ENCODE measurements at places on chromosomes 1 and 21.
A peak's percentile ranks its signal among the peaks of the same experiment; 100 is the strongest.

GRCh38 chr21:45280969-45281368, 6.7 kb downstream of the POFUT2 start:
- no peak for DNase-seq

DNA sequence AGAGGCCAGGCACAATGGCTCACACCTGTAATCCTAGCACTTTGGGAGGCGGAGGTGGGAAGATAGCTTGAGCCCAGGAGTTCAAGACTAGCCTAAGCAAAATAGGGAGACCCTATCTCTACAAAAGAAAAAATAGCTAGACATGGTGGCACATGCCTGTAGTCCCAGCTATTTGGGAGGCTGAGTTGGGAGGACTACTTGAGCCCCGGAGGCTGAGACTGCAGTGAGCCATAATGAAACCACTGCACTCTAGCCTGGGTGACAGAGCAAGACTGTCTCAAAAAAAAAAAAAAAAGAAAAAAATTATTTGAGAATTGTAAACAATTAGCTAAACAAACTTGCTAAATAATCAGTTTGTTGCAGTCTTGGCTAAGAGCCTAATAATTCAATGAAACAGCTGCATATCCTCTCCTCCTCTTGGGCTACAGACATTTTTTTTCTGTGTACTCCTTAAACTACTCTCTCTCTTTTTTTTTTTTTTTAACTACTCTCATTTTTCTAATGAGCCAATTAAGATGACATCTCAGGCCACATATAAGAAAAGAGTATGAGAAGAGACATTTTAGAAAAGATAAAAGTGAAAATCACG, 10.5 kb upstream of the DNAJB4 start:
- DNase-seq = no peak

DNA sequence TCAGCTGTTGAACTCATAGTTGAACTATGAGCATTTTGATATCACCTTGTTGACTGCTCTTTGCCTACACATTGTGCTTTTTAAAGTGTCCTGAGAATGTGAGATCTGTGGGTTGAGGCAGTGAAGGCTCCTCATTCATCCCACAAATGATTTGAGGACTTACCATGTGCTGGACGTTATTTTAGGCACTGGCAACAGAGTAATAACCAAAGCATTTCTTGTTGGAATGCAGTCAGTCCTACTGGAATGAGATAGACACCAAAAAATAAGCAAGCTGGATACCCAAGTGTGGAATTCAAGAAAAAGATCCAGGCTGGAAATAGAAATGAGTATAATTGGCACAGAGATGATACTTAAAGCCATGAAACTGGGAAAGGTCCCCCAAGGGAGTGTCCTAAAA, 73.4 kb downstream of the ZP4 start:
- DNase-seq = no peak

DNA sequence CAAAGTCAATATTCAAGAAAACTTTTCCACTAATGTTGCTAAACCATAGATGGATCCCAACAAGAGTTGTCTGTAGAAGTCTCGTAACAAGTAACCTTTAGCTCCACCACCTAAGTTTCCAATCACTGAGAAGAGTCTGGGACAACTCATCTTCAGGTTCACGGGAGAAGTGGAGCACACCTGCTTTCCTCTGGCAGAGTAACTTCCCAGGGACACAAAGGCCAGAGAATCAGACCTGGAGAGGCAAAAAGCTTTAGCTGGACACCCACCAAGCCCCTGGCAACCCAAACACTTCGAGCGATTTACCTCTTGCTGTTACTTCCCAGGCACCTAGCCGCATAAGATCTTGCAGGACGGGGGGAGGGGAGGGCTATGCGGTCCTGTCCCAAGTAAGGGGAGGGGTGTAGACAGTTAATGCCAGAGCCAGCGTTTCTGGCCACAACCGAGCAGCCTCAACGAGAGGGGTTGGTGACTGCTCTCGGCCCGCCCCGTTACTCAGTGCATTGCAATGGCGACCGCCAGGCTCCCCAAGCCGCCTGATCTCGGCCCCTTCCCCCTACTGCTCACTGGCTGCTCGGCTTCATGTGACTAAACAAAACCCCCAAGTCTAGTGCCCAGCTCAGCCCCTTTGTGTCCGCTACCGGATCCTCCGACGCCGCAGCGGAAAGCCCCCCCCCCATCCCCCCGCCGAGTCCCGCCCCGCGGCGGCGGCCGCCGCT, 709 bp downstream of the ZNF644 start:
- peak; percentile 75 for DNase-seq

DNA sequence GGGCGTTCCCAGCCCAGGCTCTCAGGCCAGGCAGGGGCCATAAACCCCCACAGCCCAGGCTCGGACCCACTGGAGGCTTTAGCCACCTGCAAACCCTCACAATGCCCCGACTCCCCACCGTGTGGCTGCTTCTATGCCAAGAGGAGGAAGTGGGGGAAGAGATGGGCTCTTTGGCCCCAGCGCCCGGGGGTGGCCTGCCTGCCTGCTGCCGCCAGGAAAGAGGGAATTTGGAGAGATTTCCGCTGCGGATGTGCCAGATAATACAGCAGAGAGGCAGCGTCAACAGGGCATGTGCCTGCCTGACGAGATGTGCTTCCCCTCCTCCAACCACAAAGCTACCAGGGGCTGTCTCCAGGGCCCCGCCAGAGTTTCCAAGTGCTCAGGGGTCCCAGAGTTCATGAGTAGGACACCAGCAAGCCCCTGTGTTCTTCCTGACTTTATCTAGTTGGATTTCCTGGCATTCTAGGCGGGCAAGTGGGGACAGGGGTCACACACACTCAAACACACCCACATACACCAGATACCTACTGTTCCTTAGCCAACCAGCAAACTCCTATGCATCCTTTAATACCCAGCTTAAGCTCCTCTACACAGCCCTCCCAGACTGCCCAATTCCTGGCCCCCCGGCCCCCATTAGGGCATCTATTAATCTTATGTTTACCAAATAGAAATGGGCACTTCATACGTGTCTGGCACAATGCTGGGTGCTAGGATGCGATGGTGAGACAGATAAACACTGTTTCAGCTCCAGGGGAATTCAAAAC, 14.1 kb downstream of the EPHA2 start:
- DNase-seq = no peak

DNA sequence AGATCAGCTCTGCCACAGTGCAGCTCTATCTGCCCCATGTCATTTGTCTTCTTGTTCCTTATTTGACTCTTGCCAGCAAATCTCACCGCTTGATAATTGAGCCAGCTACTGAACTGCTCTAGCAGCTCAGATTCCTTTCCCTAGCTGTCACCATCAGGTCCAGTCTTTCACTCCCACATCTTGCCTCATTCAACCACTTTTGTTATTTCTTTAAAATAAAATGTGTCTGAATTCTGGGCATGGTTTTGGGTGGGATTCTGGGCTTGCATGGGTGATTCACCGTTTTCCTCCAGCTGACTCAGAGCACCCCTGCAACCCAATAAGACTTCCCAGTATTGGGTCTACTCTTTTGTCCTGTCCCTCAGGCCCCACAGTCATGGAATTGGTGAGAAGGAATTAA, 215.7 kb downstream of the DSCAM start:
- DNase-seq = no peak

GRCh38 chr1:215777370-215777925, 210.3 kb downstream of the KCTD3 start:
- DNase-seq = no peak

GRCh38 chr1:84643183-84643582, 47.1 kb downstream of the SSX2IP start:
- no peak for DNase-seq

GRCh38 chr1:13756557-13757315, 56.7 kb downstream of the PRDM2 start:
- no peak for DNase-seq

- no peak for DNase-seq
Measured at GRCh38 chr1:184472136-184472535, 85.3 kb downstream of the C1orf21 start.

- no peak for DNase-seq
Measured at GRCh38 chr1:88647249-88647645, 36.8 kb upstream of the PKN2 start.

GRCh38 chr1:66503841-66504470, 30.0 kb upstream of the SGIP1 start:
- DNase-seq = no peak

GRCh38 chr1:235415008-235415904, 48.0 kb downstream of the TBCE start:
- DNase-seq = no peak

DNA sequence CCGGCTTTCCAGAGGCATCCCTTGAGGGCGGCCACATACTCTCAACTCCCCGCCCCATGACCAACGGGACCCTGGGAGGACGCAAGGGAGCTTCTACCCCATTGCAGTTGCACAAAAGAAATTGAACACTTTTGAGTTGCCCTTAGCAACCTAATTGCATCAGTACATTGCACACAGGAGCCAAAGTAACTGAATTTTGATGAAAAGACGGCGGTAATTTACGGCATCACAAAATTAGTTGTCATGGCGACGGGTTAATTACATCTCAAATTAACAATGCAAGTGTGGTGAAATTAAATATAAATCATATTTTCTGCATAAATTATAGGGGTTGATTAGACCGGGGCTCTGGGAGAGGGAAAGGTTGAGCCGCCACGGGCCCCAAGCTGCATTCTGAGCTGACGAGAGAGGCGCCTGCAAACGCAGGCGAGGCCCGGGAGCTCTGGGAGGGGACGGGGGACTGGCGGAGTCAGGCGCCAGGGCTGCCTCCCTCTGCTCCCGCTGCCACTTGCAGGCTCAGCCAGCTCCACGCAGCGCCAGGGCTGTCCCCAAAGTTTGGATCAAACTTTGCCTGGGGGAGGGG, 61.4 kb downstream of the CASZ1 start:
- peak; percentile 15 for DNase-seq

- no peak for DNase-seq
Measured at GRCh38 chr1:159279773-159280172, 22.4 kb upstream of the FCER1A start.

DNA sequence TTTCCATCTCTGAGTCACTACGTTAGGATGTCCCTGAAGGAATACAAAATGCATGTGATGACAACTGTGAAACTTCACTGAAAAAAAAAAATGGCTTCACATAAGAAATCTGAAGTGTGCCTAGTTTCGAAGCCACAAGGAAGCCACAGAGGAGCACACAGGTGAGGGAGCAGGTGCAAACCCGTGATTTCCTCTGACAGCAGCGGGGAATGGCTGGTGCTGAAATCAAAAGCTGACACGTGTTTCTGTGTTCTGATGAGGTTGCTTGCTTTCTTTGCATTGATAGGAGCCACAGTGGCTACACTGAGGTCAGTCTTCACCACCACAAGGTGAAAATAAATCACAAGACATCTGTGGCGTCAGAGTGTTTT, 105.7 kb upstream of the TLR5 start:
- DNase-seq = no peak

DNA sequence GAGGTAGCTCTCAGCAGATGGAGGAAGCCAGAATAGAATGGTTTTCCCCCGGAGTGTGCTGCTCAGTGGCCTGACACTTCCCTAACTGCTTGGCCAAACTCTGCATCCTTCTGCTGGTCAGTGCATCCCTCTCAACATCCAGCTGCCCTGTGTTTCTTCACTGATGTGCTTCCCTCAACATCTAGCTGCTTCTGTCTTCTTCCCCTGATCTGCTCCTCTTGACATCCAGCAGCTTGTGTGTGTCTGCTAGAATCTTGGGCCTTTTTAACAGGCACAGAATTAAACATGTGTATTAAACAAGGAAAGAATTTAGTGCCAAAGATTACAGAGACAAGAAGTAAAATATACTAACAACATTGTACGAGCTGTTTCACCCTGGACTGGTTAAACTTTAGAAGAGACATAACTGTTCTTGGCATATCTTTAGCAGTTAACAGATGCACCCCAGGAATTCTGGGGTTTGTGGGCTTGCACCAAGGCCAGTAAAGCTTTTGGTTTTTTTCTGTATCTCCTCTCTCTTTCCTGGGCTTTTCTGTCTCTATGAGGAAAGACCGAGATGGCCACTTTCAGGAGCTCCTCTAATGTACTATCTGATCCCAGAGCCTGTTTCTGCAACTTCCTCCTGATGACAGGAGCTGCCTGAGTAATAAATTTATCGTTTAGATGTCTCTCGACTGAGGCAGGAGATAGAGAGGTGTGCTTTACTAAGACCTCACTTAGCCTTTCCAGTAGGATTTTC, 34.8 kb upstream of the HSD3B1 start:
- DNase-seq = no peak

- DNase-seq = no peak
Measured at GRCh38 chr1:51058858-51059257, 43.2 kb upstream of the C1orf185 start.

DNA sequence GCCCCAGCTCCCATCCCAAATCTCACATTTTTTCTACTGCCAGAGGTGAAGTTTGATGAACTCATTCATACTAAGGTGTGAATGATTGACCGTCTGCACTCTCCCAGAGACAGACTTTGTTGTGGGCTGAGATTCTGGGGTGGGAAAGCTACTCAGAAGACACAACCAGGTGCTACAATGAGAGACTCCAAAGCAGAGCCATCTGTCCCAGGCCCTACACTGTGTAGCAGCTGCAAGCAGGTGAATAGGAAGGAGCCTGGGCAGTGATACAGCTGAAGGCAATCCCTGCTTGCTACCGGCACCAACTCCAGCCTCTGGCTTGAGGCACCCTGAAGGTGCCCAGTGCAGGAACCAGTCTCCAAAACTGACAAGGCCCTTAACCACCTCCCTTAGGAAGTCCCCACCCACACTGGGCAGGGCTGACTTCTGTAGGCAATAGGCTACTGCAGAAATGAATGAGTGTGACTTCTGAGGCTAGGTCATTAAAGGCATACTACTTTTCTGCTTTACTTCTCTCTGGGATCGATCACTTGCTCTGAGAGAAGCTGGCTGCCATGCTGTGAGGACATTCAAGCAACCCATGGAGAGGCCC, 79.7 kb upstream of the RUNX3 start:
- no peak for DNase-seq

GRCh38 chr1:42003433-42003832, 84.7 kb upstream of the HIVEP3 start:
- DNase-seq = no peak

- DNase-seq = no peak
Measured at GRCh38 chr1:208606959-208607358, 362.8 kb upstream of the PLXNA2 start.

DNA sequence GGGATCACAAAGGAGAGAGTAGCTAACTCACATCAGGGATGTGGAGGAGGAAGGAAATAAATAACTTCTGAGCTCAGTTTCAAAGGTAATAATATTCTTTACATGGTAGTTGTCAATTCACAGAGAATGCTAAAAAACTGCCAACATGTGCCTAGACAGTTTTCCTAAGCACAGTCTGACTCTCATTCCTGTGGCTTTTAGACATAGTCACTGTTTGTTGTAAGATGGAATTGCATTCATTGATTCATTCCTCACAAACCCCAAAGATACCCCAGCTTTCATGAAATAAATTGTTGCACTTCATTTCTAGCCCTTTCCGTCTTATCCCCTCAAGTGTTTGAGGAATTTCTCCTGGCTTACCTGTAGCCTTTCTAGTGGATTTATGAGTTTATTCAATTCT, 263.9 kb downstream of the NTNG1 start:
- no peak for DNase-seq

DNA sequence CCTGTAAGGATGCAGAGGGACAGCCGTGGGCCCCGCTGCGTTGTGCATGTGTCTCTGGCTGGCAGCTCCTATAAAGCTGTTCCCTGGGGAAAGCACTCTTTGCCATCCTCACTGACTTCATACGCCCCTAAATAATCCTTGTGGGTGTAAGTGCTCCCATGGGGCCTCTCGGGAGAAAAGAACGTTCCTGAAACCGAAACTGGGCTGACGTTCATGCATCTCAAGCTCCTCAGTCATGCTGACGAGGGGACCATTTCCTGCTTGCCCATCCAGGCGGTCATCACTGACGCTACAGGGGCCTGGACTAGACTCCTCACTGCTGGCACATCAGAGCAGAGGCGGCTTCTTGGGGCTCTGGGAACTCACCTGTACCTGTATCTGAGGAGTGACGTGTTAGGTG, 73.1 kb upstream of the USP24 start:
- DNase-seq = no peak

- DNase-seq = no peak
Measured at GRCh38 chr1:229229137-229229720, 41.7 kb upstream of the RAB4A start.

Measured in amygdala (tissue), 56 donors.